ENCODE measurements at places on chromosomes 3 and 15.

DNA sequence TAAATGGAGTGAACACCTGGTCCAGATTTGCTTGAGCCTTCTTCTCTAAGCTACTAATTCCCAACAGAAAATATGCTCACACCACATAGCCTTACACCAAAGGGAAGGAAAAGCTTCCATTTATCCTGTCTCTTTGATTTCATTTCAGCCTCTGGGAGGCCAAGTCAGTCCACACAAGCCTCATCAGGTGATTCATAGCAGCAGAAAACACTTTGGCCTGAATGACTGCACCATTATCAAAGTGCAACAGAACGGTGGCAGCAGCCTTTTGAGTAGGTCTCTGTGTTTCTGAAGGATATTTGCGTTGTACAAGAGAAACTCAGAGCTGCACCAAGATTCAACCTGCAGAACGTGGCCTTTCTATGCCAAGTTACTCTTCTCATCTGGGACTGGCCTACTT is 46.6 kb upstream of the SNRK start:
- DNase-seq, result no peak

GRCh38 chr3:87979527-87979926 is 79.3 kb downstream of the CGGBP1 start:
- DNase-seq, result no peak

GRCh38 chr15:74957476-74958035 is 984 bp upstream of the RPP25 start:
- no peak for DNase-seq

- DNase-seq, result peak; percentile 66
These were observed 74.8 kb downstream of the IL20RB start for GRCh38 chr3:137032465-137033120.

DNA sequence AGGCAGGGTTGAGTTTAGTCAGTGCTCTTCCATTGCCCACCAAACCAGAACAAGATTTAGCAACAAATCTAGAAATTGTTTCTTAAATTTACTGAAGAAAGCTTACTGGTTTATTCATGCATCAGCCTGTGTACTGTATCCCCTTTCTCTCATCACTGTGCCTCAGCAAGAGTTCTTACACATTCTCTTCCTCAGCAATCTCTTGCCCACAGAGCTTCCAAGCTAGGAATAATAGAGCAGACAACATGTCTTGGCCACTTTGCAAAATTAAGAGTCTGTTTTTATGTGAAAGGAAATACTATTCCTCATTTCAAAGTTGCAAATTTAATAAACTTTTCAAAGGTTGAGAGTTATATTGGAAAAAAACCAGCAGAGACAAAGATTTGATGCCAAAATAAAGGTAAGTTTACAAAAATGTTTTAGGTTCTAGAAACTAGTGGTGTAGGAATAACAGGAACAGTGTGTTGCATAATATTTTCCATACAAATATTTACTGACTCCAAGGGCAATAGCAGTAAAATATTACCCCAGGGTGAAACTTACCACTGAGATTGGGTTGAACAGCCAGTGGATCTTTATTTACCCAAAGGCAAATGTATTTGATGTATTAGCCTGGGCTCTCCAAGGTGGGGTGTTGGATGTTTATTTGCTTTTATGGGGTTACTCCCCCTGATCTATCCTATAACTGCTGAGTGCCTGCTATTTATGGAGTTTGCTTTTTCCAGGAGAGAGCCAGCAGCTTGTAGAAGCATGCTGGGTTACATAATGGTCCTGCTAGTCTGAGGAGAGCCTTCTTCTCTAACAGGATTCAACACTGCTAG is 276.7 kb downstream of the ADAMTSL3 start:
- no peak for DNase-seq

Data from stimulated activated CD4-positive, alpha-beta T cell treated with anti-CD3 and anti-CD28 coated beads, Interleukin-15, amount 100 ng/mL, for 1 hour (primary cell).